ENCODE measurements at places on chromosomes 1 and 21.

GRCh38 chr1:204523605-204524215, 7.5 kb downstream of the MDM4 start:
- no peak for DNase-seq

DNA sequence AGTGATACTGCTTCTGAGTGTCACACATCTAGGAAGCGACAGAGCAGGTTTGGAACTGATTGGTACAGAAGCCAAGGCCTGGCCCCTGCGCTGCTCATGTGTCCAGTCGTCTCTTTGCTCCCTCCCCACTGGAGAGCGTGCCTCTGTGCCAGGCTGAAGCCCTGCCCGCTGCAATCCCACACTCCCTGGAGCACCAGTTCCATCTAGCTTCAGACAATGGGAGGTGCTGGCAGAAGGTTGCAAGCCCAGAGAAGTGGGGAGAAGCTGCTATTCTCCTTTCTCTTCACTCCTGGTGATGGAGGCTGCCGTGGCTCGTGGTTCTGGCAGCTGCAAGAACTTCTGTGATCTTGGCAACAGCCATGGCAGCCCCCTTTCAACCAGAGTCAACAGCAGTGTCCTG, 250.9 kb downstream of the MATN1 start:
- no peak for DNase-seq

GRCh38 chr1:228109073-228109961, at the start of gene MRPL55:
MRPL55 (minus strand) TSS chr1:228109299; CDS start chr1:228108260, 1,039 bp downstream.
- peak; percentile 98 for DNase-seq

GRCh38 chr1:21654209-21654608, 14.9 kb downstream of the RAP1GAP start:
- DNase-seq: no peak

DNA sequence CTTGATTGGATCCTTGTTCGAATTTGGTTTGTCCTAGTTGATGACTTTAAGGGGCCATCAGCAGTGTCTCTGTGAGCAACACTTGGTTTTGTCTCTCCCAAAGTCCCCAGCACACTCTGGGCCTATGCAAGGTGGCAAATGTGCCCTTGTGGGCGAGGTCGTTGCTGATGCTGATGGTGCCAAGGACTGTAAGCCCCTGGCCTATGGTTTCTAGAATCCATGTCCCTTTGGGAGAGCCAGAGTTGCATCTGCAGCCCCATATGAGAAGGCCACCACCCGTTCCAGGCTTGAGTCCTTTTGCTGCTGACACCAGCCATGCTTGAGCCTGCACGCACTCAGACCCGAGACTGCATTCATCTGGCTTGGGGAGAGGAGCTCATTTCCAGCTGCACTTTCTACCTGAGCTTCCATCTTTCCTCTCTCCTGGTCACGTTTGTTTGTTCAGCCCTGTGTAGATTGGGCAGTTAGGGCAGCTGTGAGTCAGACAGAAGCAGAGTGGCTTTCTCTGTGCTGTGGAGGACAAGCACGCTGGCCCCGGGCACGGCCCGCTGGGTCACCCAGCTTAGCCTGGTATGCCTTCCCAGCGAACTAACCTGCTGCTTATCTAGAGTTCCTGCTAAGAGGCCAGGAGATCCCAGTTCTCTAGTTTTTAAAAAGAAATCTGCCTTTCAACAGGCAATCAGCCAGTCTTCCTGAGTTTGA, 52.1 kb upstream of the CSF3R start:
- DNase-seq: no peak

DNA sequence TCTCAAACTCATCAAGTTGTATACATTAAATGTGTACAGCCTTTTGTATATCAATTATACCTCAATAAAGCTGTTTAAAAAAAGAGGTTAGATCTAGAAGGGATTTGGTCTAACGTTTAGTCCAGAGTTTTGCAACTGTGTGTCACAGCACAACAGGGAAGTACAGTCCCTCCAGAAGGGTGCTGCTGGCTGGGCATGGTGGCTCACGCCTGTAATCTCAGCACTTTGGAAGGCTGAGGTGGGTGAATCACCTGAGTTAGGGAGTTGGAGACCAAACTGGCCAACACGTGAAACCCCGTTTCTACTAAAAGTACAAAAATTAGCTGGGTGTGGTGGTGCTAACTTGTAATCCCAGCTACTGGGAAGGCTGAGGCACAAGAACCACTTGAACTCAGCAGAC, 78.3 kb upstream of the HAO2 start:
- DNase-seq: no peak

GRCh38 chr1:47998396-47998990, 1.3 kb upstream of the TRABD2B start:
- DNase-seq: no peak

- no peak for DNase-seq
These were observed 19.8 kb downstream of the PGLYRP3 start for GRCh38 chr1:153292740-153293479.

DNA sequence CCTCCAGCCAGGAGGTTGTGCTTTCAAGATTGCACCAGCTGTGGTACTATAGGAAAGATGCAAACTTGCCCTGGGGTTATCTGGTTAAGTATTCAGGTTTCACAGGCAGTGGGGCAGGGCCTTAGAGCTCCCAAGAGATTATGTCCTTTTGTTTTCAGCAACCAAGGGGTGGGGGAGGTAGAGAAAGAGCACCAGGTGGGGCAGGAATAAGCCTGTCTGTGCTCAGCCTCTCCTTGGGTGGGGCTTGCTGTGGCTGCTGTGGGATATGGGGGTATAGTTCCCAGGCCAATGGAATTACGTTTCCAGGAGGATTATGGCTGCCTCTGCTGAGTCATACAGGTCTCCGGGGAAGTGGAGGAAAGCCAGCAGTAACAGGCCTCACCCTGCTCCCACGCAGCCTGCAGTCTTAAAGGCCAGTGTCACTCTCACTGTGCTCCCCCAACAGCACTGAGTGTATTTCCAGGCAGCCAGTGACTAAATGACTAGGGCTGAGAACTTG, 508.6 kb downstream of the RWDD3 start:
- DNase-seq: no peak

GRCh38 chr1:175839779-175840669, 96.6 kb upstream of the TNR start:
- no peak for DNase-seq

- no peak for DNase-seq
These were observed 26.7 kb upstream of the MTMR11 start for GRCh38 chr1:149963358-149963757.

- DNase-seq: no peak
These were observed 3.1 kb upstream of the SPRR3 start for GRCh38 chr1:152998476-152998875.

DNA sequence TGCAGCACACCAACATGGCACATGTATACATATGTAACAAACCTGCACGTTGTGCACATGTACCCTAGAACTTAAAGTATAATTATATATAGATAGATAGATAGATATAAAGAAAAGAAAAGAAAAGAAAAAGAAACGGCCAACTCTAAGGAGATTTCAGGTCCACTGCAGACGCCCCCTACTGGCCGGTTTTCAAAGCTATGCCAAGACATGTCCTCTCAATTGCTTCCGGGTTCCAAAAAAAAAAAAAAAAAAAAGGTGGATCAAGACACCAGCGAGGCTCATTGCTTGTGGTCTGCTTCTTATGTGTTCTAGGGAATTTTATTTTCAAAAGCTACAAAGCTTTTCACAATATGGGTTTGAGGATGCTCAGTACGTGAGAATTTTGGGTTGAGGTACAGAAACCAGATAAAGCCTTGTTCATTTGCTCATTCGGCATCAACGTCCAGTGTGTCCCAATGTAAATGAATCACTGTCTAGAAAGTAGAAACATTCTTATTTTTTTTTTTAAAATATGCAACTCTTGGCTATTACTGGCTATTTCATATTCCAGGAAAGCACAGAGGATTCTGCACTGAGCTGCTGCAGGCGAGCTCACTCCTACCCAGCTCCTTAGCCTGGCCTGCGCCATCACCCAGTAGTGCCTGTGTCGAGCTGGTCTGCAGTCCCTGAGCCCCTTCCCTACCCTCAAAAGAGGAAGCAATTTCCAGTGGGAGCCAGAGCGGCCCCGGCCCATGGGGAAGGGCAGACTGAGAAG, 643.0 kb downstream of the KIF26B start:
- no peak for DNase-seq

DNA sequence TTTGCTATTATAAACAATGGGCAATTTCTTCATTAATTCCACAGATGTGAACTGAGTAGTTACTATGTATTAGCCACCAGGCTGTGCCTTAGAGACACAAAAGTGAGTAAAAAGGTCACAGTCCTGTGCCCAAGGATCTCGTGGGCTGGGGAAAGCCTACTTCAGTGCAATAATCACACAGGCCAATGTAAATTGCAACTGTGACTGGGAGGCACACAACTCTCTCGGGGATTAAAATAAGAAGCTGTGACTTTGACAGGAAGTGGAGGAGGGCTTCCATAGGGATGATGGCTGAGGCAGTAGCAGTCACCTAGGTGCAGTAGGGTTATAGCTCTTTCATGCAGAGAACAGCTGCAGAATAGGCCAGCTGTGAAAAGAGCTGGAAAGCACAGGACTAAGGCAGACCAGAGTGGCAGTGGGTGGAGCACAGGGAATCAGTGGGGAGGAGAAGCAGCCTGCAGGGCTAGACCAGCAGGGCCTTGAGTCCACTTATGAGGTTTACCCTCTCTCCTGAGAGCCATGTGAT, 121.9 kb downstream of the MAB21L3 start:
- DNase-seq: peak; percentile 3

- DNase-seq: no peak
These were observed 208.1 kb downstream of the TGFB2 start for GRCh38 chr1:218553197-218553596.

DNA sequence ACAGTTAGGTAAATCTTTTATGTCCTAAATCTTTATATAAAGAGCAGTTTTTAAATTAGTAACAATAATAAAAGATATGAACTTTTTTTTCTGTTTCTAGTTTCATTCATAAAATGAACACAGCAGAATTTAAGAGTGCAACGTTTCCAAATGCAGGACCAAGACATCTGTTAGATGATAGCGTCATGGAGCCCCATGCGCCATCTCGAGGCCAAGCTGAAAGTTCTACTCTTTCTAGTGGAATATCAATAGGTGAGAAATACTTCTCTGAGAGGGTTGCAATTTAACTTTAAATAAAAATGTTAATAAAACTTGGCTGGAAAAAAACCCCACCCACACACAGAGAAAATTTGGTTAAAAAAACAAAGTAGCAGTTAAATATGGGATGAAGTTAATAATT, 15.0 kb upstream of the ANGPTL1 start:
- DNase-seq: no peak

DNA sequence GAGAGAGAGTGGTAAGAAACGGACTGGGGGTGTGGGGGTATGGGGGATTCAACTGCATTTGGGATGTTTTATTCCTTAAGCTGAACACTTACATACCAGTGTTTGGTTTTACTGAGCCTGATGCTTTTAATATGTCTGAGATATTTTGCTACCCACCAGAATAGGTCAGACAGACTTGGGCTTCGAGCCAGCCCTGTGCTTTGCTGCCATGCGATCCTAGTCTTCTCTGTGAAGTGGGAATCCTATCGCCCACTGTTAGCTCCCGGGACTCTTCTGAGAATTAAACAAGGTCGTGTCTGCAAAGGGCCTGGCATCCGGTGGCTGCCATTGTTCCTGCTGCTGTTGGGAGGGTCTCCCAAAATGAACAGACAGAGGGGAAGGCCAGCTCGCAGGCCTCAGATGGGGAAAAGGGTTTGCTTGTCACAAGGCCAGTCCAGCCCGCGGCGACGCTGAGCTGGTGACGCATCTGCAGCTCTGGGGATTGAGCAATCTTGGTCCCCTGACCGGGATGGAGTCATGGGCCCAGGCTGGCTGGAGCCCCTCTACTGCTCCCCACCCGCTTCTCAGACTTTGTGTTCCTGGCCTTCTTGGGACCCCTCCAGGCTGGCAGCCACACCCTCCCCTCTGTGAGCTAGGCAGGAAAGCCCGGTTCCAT, 26.9 kb upstream of the ECE1 start:
- no peak for DNase-seq

GRCh38 chr1:194103516-194104246, 917.3 kb upstream of the B3GALT2 start:
- no peak for DNase-seq

- no peak for DNase-seq
These were observed 9.9 kb downstream of the PLOD1 start for GRCh38 chr1:11944358-11944931.

GRCh38 chr21:45994086-45994661, 12.6 kb downstream of the COL6A1 start:
- peak; percentile 1 for DNase-seq

GRCh38 chr1:47710329-47711071, 272.7 kb downstream of the FOXD2 start:
- peak; percentile 71 for DNase-seq

DNA sequence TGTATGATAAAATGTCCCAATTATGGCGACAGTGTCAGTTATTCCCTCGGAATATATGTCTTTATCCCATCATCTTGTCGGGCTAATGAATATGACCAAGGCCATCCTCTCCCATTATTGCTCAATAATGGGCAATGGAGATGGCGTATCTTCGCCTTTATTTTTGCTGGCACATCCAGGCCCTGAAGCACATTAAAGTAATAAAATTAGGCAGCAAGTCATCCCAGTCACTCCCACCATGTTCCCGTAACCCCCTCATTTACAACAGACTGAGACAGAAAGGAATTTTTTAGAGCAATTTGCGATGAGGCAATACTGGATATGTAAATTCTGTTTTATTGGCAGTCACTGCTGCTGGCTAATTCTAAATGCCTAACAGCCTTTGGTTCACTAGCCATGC, 35.3 kb downstream of the CLIC6 start:
- no peak for DNase-seq

GRCh38 chr21:44940116-44940631, 345 bp downstream of the SLX9 start:
- DNase-seq: no peak

- DNase-seq: no peak
These were observed 262.4 kb downstream of the ST6GALNAC3 start for GRCh38 chr1:76336931-76337371.

DNA sequence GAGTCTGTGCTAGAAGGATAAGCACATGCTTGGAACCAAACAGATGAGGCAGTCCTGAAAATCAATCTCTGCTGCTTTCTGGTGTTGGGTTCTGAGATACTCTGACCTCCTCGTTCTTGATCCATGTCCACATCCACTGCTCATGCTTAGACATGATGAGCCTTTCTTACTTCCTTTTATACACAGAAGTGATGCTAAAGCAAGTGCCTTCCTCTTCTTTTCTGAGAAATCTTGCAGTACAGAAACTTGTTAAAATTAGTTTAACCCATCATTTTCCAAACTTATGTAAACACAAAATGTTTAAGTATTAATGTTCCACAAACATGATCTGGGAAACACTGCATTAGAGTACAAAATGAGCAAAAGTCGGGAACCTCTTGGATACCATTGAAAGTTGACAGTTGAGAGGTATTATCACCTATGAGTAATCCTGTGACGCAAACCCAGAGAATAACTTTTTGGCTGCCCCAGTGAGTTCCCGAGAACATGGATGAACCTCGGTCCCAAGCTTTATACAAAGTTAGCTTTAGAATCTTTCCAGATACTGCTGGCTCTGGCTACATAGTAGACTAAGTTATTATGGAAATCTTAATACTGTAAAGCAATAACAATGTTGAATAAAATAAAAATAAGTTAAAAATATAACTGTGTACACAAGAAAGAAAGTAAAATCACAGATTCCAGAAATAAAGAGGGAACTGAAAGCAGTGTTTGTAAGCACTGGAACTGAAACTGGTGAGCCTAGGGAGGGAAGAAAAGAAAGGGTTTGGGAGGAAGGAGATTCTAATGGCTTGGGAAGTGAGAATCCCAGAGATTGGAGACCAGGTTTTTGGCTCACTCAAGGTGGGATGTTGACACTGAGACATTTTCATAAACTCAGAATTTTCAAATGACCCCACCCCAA, 429.3 kb upstream of the RUNX1 start:
- no peak for DNase-seq

All from stimulated activated CD4-positive, alpha-beta T cell treated with anti-CD3 and anti-CD28 coated beads, Interleukin-4, amount 100 ng/mL, for 1 hour (primary cell).